ENCODE measurements at places on chromosomes 2 and 18. TPM values are rescaled to one million over a fixed set of nuclear protein-coding genes. Genes with fewer than 3 reads are reported as not detected.

- no peak for DNase-seq
Measured at GRCh38 chr2:72083751-72084583, 63.7 kb downstream of the CYP26B1 start.

GRCh38 chr2:167423731-167424130, 535.5 kb downstream of the XIRP2 start:
- DNase-seq, result no peak

- no peak for DNase-seq
Measured at GRCh38 chr2:44969936-44970335, 28.4 kb downstream of the SIX3 start.

DNA sequence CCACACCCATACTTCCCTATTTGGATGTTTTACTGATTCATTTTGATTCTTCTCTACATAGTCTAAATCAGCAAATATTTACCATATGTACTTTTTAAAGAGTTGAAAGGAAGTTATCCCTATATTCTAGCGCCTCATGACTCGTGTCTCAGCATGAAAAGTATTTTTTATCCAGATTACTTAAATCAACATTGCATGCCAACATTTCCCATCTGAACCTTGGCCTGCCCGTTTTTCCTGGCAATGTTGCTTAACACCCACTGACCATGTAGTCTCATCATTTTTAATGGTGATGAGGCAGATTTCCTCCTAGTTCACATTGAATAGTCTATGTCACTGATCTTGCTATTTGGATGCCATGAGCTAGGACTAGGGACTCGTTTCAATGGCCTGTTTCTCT, 13.2 kb upstream of the SCYGR5 start:
- no peak for DNase-seq

Gene HTR2B
- total RNA-seq, result not detected

Gene UPP2
- total RNA-seq, result not detected

Gene RNU2-63P
- total RNA-seq, result not detected
